ENCODE measurements at places on chromosomes 5 and 9.

DNA sequence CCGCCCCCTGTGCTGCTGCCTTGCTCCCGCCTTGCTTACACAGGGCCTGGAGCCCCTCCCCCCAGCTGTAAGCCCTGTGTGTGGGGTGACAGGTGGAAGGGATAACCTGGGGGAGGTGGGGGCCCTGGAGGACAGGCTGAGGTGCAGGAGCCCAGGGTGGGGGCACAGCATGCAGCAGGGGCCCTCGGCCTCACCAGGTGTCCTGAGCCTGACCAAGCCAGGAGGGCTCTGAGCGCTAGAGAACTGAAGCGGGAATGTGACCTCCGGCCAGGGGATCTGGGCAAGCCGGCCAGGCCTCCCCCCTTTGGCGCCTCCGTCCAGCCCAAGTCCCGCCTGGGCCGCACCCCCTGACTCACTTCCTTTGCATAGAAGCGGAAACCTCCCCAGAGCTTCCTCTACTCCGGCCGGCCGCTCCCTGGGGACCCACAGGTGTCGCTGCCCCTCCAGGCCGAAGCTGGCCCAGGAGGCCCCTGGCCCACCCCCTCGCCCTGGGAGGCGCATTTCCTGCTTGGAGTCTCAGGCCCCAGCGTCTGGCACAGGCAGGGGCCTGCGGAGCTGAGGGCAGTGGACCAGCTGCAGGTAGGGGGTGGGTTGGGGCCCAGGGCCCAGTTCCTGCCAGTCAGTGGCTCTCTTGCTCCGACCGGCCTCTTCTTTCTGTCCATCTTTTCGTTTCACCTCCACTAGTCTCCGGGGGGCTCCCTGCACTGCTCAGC is at the start of gene TOR4A:
TOR4A (plus strand) TSS at position 398 of the 713 bp plus-strand sequence. CDS start 964 bp downstream, outside the sequence.
- DNase-seq, result no peak

DNA sequence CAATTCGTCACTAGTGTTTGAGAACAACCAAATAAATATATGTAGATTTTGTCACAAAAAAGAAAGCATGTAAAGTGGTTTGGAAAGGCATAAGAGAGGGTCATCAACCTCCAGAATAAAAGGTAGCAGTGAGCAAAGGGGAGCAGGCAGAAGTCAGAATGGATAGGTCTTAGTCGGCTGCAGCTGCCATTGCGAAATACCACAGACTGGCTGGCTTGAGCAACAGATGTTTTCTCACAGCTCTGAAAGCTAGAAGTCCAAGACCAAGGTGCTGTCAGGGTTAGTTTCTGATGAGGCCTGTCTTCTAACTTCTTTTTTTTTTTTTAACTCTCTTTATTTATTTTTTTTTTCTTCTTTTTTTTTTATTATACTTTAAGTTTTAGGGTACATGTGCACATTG is 208.1 kb upstream of the PIK3R1 start:
- no peak for DNase-seq

- DNase-seq, result peak; percentile 74
Observed at GRCh38 chr9:127612939-127613582, 984 bp downstream of the STXBP1 start.

DNA sequence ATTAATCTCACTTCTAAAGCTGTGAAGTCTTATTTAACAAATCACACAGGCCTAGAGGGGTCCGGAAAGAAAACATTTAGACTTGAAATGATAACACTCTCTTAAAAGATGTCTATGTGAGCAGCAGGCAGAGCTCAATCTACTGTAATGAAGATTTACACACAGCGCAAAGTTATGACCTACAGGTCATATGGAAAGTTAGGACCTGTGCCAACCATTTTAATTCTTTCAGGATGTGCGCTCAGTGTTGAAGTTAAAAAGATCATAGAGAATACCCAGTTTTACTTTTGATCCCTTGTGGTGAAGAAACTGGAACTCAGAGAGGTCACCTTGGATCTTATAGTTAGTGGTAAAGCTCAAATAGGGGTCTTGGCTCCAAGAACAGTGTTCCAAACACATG is 3.1 kb upstream of the CREBRF start:
- no peak for DNase-seq

DNA sequence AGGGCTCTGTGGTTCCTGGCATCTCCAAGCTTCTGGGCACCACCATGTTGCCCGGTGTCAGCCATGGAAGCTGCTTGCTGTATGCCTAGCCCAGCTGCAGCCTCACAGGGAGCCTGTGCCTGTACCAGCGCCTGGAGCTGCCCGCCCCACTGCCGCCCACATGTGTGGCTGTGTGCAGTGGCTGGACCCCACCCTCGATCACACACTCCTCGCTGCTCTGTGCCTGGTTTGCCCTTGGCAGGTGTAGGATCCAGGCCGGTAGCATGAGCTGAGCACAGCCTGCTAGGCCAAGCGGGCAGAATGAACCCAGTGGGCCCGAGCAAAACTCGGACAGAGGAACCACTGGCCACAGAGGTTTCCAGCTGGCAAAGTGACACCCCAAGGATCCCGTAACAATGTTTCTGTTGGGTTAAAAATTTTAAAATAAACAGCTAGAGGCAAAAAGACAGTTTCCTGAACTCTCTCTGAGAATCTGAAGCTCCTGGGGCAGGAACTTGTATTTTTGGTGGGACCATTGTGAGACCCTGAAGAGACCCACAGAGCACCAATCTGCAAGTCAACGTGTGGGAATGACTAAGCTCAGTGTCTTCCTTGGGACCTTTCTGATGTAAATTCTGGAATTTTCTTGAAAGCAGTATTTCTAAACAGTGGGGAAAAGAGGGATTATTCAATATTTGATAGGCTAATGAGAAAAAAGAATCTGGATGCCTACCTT is 73.1 kb upstream of the CCDC112 start:
- no peak for DNase-seq

GRCh38 chr9:112112519-112112918 is 62.6 kb downstream of the SUSD1 start:
- no peak for DNase-seq

- DNase-seq, result no peak
Observed at GRCh38 chr5:15074651-15075050, 203.1 kb upstream of the ANKH start.

DNA sequence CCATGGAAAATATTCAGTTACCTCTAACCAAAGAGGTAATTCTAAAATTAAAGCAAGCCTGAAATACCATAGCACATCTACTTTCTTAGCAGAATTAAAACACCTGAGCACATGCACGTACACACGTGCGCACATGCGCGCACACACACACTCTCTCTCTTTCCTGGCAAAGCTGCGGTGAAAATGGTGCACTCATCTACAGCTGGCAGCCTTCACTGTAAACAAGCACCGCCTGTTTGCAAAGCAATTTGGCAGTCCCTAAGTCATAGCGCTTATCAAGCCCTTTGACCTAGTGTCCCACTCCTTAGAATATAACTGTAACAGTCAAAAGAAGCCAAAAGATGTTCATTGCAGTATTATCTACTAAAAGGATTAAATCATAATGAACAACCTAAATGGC is 278.7 kb downstream of the DENND1A start:
- no peak for DNase-seq

GRCh38 chr5:11363631-11364178 is 540.5 kb downstream of the CTNND2 start:
- DNase-seq, result no peak

GRCh38 chr5:74432216-74432615 is 208.3 kb downstream of the ENC1 start:
- DNase-seq, result no peak

DNA sequence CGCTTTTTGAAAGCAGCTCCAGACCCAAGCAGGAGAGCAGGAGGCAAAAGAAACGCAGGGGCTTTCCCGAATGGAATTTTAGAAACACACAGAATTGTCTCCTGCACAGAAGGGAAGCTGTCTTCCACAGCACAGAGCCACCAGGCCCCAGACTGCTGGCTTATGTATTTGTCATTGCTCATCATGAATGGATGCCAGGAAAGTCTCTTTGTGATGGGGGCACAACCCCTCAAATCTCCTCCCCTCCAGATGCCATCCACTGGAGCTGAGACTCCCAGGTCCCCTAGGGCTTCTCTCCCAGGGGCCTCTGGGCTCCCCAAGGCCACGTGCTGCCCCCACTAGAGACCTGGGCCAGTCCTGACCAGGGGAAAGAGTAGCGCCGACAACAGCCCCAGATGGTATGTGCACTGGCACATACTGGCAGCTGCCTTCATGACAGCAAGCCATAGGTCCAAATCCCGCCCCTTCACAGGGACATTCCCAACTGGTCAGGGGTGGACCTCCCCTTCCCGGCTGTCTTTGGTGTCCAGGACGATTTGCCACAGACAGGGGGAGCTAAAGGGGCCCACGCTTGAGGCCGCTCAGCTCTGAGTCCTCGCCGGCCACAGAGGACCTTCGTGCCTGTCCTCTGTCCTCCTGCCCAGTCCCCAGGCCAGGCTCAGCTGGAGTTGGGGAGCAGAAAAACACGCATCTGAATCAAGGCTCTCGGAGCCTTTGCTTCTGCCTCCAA is 127.8 kb downstream of the KCNIP1 start:
- DNase-seq, result no peak

GRCh38 chr9:95077053-95077765 is 240.3 kb downstream of the FANCC start:
- DNase-seq, result peak; percentile 28

- peak; percentile 65 for DNase-seq
Observed at GRCh38 chr5:179343719-179344430, 1.4 kb downstream of the ADAMTS2 start.

DNA sequence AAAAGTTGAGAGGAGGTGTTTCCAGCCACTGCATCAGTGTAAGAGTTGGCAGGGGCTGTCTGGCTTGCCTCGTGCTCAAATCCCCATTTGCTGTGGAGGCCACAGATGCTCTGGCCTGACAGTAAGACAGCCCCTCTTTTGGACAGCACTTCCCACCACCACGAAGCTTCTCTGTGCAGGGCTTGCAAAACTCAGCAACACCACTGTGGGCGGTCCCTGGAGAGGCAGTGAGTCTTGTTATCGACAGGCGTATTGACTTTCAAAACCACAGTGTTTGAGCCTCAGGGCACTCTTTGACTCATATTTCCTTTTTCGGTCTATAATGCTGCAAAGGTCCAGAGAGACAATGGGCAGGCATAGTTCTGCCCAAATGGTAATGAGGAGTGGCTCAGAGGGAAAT is 539.5 kb downstream of the EBF1 start:
- DNase-seq, result no peak

DNA sequence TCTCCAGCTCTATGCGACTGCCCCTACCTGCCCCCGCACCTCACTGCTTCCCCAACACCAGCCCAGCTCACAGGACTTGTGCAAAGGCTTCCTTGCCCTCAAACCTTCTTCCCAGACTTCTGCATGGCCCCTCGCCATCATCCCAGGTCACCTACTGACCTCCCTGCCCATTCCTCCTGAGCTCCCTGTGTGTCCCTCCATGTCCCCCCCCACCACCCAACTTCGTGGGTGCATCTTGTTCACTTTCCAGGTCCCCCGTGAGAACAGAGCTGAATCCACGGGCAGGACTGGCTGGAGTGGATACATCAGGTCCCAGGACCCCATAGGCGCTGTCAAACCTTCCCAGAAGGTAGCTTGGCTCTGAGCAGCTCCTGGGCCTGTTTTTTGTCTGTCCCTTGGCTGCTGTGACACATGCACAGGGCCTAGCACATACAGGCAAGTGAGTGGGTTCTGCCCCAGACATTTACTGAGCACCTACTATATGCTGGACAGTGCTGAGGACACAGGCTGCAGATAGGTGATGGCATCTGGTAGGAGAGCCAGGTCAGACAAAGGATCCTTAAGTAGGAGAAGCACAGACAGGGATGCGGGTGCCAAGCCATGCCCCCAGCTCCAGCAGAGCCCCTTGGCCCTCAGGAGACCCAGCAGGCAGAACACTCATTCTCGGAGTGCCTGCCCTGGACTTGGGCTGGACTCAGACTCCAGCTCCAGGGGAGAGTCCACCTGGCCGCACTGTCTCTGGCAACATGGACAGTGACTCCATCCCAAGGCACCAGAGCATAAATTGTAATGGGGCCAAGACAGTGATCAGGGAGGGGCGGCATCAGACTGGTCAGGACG is 15.0 kb downstream of the NINJ1 start:
- DNase-seq, result peak; percentile 57

GRCh38 chr5:73295921-73296320 is 122.9 kb downstream of the TMEM174 start:
- DNase-seq, result no peak

- DNase-seq, result no peak
Observed at GRCh38 chr5:54862036-54862435, 123.4 kb downstream of the ESM1 start.
